ENCODE measurements at places on chromosomes 7 and 10.

GRCh38 chr7:81427461-81427860 lies 342.4 kb downstream of the HGF start:
- DNase-seq = no peak

DNA sequence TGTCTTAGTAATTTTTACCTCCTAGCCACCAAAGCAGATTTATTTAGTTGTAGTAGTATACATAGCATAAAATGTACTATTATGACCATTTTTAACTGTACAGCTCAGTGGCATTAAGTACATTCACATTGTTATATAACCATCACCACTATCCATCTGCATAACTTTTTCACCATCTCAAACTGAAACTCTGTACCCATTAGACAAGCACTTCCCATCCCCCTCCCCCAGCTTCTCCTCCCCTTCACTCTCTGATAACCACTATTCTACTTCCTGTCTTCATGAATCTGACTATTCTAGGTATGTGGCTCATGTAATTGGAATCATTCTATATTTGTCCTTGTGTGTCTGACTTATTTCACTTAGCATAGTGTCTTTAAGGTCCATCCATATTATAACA lies 71.9 kb downstream of the MRPL32 start:
- no peak for DNase-seq

- no peak for DNase-seq
Measured at GRCh38 chr10:60733517-60733822, 44.8 kb upstream of the CDK1 start.

GRCh38 chr10:71644307-71645180 lies 75.0 kb downstream of the C10orf105 start:
- DNase-seq = no peak

- DNase-seq = no peak
Measured at GRCh38 chr10:84360637-84361365, 32.4 kb downstream of the CCSER2 start.

- no peak for DNase-seq
Measured at GRCh38 chr10:44284198-44285084, 100.5 kb downstream of the CXCL12 start.

DNA sequence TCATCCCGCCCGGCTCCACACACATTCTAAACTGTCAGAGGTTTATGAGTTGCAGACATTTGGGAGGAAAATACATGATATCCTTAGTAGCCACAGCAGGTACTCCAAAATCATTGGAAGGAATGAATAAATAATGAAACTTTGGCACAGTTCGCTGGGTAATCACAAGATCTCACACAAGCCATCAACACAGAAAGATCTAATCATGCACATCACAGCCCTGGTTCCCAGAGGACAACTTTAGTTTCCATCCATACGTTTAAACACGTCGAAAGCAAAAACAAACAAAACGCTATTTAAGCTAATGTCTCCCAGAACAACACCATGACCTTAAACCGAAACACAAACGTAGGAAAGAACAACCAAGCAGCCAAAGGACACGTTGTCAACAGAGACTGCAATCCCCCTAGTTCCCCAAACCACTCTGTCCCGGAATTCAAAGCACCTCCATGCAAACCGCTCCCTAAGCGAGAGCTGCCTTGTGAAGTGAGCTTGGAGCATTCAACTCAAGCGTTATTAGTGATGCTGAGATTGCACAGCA lies 12.3 kb downstream of the SVIL start:
- DNase-seq = no peak

GRCh38 chr10:125079091-125079600 lies 81.2 kb downstream of the CTBP2 start:
- no peak for DNase-seq

- no peak for DNase-seq
Measured at GRCh38 chr10:5951167-5951711, 26.1 kb downstream of the IL15RA start.
